Activated naive CD4-positive, alpha-beta T cell (primary cell): ENCODE measurements at places on chromosomes 5 and 9.

DNA sequence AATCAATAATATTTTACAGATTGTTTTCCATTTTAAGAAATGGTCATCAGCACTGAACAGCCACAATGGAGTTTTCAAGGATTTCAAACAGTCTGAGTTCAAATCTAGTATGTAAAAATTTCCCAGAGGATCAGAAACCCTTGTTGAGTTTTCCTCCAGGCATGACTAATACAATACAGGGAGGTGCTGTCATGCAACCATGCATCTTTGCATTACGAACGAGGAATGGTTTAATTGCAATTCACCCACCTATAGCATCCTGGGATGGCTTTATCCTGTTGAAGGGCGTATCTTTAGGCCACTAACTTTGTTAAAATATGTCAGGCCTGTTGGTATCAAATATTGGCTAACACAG is 196.4 kb downstream of the EFNA5 start:
- no peak for DNase-seq

- no peak for DNase-seq
Measured at GRCh38 chr9:100715100-100715380, 137.2 kb downstream of the CAVIN4 start.

DNA sequence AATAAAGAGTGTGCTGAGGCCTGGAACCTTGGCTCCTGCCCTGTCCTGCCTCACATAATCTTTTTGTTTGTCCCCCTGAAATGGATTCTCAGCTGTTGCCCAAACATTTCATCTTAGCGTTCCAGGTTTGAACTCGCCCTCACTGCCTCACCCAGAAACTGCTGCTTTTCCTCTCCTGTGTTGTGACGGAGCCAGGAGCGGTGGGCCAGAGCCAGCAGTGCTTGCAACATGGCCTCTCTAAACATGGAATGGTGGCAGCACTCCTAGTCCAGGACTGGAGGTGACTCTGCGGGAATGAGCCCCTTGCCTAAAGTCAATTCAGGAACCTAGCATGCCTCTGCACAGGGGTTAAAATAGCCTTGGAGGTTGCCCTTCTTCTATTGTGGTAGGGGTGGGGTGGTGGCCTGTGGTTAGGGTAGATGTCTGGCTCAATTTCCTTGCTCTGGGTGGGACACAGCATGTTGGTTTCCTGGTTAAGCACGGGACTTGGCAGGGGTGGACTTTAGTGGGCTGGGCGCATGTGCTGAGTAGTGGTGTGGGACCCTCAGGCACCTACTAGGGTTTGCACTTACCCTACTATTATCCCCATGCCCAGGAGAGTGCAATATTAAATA is 101.6 kb downstream of the SLC25A46 start:
- no peak for DNase-seq

DNA sequence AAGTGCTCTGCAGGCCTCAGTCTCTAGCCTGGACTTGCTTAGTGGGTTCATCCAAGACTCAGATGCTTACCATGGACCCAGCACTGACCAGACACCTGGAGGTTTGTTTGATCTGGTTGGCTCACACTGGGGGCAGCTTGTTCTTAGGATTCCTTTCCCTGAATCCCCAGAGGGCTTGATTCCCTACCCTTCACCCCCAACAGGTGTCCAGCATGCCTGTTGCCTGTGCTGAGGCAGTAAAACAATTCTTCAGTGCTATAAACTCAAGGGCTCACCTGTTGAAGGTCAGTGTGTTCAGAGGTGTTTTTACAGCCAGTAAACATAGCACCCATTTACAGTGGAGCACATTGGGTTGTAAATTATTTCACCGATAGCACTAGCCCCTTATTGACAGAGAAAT is 123.8 kb upstream of the KLF4 start:
- DNase-seq = no peak

- DNase-seq = no peak
Measured at GRCh38 chr9:118000581-118000980, 296.4 kb downstream of the TLR4 start.

DNA sequence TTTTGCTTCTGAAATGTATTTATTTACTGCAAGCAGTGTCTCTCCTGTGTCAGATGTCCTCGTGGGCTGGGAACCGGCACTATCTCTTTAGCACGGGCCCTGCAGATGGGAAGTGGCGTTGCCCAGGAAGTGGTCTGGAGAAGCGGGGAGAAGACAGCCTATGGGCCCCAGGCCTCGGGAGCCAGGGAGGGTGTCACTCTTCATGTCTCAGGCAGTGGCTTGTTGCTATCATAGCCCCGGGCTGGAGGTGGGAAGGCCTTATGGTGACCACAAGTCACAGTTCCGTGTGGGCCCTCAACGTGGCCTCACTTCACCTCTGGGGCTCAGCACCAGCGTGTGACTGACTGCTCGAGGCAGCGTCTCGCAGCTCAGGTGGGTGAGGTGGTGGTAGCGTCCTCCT is 41.4 kb downstream of the SYK start:
- DNase-seq = no peak

DNA sequence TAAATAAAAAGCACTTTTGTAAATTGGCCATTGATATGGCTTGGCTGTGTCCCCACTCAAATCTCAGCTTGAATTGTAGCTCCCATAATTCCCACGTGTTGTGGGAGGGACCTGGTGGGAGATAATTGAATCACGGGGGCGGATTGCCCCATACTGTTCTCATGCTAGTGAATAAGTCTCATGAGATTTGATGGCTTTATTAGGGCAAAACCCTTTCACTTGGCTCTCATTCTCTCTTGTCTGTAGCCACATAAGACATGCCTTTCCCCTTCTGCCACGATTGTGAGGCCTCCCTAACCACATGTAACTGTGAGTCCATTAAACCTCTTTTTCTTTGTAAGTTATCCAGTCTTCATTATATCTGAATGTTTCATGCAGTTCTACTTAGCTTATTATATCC is 153.2 kb downstream of the TARS1 start:
- no peak for DNase-seq

DNA sequence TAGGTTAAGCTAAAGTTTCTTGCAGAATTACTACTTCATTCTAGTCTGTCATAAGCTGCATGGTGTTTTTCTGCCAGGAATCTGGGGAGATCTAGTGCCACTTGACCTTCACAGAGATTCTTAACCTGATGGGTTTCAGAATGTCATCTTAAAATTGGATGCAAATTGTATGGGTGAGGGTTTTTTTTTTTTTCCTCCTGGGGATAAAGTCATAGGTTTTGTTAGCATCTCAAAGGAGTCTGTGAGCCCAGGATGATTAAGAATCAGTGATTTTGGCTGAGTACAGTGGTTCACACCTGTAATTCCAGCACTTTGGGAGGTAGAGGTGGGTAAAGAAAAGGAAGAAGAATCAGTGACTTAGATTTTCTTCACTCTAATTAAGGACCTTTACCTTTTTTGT is 51.2 kb downstream of the NIM1K start:
- no peak for DNase-seq

GRCh38 chr5:116488356-116489041 is 86.1 kb downstream of the SEMA6A start:
- no peak for DNase-seq

- no peak for DNase-seq
Measured at GRCh38 chr5:147245381-147246165, 10.7 kb downstream of the STK32A start.

DNA sequence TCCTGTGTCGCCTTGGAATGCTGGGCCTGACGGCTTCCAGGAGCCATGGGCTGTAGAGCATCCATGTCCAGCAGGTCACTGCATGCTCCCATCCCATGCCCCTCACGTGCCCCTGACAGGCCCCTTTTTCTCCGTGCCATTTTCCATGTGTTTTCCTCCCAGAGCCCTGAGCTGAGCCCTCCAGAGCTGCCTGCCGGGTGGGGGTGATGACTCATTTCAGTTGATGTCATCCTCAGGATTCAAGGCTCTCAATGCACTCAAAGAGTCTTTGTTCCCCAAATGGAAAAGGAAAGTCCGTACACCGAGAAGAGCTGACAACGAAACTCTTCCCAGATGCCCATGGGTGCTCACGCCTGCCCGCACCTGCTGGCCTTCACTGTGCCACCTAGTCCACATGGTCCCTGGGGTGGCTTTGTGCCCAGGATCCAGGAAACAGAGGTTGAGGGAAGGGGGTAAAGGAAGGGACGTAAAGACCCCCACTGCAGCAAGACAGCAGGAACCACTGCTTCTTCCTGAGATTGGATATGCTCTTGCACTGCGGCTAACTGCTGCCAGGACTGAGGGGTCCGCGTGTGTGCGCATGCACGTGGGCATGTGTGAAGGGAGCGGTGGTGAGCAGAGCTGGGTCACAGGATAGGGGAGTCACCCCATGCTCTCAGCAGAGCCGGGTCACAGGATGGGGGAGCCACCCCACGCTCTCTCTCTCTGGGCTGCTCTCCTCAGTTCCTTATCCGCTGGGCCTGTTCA is 27.6 kb downstream of the COL15A1 start:
- DNase-seq = no peak

- DNase-seq = no peak
Measured at GRCh38 chr5:149380466-149381121, 1.5 kb upstream of the IL17B start.

- no peak for DNase-seq
Measured at GRCh38 chr5:42811591-42812446, at the start of gene SELENOP. TSS of gene SELENOP (minus strand) at chr5:42811892. CDS start at chr5:42808353, 3,539 bp downstream.

DNA sequence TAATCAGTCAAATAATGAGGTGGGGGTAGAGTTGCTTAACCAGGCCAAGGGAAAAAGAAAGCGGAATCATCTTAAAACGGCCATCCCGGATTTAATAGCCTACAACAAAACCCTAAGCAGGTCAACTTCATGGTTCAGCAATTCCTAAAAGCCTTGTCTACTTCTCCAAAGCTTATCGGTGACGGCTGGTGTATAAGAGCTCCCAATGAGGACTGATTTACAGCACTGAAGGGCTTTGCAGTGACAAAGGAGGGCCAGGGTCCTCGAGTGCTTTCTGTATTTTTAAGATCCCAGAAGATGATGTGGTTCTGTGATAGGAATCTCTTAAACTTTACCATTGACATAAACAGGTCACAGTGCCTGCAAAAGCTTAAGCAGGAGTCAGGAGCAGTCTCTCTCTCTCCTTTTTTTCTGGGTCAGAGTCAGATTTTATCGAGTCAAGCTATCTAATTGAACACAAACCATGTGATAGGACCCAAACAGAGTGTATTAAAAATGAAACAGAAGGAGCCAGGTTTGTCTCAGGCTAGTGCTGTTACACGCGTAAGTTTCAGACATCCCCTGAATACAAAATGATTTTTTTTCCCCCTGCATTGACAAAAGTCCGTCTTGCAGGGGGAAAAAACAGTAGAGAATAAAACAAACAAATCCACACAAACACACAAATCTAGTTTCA is 663.6 kb upstream of the ZNF608 start:
- DNase-seq = no peak

GRCh38 chr9:122498883-122499288 is 11.7 kb upstream of the OR1J2 start:
- DNase-seq = no peak

GRCh38 chr5:41842777-41843176 is 27.4 kb downstream of the OXCT1 start:
- DNase-seq = no peak

DNA sequence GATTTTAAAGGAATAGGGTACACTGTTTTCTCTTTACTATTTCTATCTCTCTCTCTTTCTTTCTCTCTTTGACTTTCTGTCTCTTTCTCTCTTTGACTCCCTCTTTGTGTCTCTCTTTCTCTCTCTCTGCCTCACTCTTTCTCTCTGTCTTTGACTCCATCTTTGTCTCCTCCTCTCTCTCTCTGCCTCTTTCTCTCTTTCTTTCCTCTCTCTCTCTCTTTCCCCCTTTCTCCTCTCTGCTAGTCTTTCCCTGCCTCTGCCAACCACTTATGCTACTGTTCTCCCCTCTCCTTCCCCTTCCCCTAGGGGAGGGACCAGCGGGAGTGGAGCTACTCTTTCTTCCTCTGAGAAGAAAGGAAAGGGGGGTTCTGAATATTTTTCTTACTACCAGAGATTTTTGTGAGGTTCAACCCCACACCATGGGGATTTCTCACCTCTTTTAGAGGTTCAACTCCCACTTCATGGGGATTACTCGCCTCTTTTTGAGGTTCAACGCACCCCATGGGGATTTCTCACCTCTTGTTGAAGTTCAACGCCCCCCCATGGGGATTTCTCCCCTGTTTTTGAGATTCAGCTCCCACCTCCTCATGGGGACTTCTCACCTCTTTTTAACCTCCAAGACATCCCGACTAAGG is 309.9 kb downstream of the NR3C1 start:
- no peak for DNase-seq

DNA sequence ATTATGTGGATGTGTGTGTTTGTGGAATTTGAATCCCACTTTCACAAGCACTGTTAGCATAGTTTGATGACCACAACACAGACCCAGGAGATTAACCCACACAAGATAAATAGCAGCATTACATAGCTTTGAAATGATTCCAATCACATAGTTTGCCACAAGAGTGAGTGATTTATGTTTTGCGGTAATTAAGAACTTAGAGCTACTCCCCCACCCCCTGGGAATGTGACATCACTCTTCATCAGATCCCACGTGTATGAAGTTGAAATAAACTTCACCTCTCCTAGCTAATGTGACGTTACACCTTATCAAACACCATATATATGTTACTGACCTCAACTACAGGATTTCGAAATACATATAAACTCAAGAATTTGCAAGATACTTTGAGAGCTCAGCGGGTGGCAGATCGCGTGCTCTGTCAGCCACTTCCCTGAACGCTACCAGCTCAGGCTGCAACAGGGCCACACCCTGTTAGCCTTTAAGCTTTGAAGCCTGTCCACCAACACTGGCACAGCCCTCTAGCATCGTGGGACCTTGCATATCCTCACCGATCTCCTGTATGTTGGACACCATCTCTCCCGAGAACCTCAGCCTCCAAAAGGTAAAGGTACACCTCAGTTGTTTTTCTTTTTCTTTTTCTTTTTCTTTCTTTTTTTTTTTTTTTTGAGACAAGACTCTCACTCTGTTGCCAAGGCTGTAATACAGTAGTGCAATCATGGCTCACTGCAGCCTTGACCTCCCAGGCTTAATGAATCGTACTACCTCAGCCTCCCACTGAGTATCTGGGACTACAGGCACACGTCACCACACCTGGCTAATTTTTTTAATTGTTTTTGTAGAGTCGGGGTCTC is 1.7 kb upstream of the AGTPBP1 start:
- DNase-seq = no peak

- DNase-seq = no peak
Measured at GRCh38 chr5:149228618-149229297, 42.9 kb upstream of the AFAP1L1 start.

DNA sequence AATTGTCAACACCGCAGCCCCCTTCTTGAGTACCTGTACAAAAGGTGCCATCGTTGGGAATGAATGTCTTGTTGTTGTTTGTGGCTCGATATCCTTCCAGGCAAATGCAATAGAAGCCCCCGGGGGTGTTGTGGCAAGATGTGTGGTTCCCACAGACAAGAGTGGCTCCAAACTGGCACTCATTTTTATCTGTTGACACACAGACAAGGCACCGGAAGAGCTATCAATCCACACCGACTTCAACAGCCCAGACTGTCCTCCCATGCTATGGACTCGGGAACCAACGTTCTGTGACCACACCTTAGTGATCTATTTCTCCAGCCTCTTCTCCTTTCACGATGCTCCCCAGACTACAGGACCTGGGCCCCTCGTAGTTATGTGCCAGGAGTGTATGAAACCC is 25.9 kb downstream of the SUSD1 start:
- DNase-seq = no peak

- DNase-seq = no peak
Measured at GRCh38 chr9:124349675-124350493, 65.4 kb downstream of the PSMB7 start.
